ENCODE measurements at places on chromosomes 3 and 15.

DNA sequence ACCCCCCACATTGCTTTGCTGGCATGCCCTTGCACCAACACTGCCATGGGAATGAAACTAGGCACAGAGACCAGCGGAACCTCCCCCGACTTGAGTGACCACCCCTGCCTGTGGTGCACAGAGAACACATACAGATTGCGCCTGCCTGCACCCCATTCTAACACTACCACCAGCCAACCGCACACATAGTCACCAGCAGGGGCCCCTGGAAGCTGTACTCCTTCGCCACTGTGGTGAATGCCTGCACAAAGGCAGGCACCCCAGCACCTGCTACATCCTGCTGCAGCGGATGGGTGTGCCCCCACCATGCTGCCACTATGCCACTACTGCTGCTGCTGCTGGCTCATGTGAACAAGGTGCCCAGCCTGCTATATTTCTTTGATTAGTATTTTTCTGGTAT lies 27.4 kb upstream of the DNAAF4 start:
- DNase-seq: no peak

- DNase-seq: no peak
Observed at GRCh38 chr15:46855388-46855787, 861.9 kb upstream of the SEMA6D start.

DNA sequence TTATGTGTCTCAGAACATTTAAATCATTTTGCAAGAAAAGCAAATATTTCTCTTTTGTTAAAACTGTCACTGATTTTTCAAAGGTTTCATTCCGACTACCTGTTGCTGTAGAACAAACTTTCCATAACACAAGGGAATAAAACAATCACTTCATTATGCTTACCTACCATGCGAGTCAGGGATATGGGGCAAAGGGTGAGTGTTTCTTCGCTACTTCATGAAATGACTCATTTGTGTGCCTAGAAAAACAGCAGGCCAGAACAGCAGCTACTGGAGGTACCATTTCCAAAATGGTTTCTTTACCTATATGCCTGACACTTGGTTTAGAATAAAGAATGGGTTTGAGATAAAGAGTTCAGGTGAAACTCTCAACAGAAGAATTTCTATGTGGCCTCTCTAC lies 712.5 kb downstream of the PLOD2 start:
- no peak for DNase-seq

DNA sequence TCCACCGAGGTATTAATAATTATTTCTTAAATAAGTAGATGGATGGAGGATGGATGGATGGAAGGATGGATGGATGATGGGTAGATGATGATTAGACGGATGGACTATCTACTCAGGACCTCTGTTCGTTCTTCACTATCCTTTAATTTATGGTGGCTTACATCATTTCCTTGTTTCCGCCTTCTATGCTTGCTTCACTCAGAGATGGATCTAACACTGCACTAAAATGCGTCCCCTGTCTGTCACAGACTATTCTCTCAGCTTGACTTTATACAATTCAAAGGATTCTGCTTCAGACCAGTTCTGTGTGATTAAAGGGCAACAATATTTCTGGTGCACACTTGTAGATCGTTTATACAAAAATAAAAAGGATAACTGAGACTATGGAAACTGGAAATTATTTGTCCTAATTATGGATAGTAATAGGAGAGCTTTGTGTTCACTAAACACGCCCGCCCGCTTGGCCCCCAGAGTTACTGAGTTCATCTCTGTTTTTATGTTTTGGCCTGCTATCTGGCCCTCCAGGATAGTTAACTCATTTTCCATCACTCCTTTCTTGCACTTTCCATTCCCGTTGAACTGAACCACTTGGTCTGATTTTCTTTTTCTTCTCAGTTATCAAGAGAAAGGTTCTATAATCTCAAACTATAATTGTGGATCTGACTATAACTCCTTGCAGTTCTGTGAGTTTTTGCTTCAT lies 41.4 kb upstream of the CA12 start:
- DNase-seq: no peak

- DNase-seq: no peak
Observed at GRCh38 chr3:50574444-50574831, 5.1 kb downstream of the HEMK1 start.

- DNase-seq: no peak
Observed at GRCh38 chr3:9945358-9945757, 6.8 kb downstream of the PRRT3 start.

- no peak for DNase-seq
Observed at GRCh38 chr3:675846-676245, 417.0 kb upstream of the CNTN6 start.

DNA sequence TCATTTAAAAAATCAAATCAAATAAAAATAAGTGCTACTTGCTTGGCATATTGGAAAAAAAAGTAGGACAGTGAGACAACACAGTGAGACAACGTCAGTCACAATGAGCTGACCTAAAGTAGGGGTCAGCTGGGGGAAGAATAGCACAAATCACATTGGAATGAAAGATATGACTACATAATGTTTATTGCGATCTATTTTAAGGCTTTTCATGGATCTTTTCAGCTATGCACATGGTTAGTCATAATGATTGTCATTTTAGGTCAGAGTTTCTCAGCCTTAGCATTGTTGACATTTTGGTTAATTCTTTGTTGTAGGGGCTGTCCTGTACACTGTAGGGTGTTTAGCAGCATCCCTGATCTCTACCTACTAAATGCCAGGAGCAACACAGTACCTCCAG lies 44.5 kb downstream of the CMSS1 start:
- no peak for DNase-seq

DNA sequence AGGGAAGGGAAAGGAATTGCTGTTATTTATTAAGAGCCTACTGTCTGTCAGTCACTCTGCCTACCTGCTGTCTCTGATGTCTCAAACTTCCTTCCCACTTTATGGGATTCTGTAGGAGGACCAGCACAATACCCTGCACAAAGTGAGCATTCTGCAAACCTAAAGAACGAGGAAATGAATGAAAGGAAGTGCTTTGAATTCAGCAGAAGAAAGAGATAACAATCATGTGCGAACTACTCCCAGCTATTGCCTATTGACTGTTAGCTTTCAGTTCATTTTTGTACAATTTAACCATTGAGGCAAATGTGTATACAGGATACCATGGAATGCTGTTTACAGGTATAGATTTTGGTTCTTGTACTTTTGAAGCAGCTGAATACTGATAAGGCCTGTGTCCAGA lies 66.8 kb downstream of the CMSS1 start:
- DNase-seq: no peak

- DNase-seq: no peak
Observed at GRCh38 chr3:148075771-148076716, 621.7 kb upstream of the AGTR1 start.

DNA sequence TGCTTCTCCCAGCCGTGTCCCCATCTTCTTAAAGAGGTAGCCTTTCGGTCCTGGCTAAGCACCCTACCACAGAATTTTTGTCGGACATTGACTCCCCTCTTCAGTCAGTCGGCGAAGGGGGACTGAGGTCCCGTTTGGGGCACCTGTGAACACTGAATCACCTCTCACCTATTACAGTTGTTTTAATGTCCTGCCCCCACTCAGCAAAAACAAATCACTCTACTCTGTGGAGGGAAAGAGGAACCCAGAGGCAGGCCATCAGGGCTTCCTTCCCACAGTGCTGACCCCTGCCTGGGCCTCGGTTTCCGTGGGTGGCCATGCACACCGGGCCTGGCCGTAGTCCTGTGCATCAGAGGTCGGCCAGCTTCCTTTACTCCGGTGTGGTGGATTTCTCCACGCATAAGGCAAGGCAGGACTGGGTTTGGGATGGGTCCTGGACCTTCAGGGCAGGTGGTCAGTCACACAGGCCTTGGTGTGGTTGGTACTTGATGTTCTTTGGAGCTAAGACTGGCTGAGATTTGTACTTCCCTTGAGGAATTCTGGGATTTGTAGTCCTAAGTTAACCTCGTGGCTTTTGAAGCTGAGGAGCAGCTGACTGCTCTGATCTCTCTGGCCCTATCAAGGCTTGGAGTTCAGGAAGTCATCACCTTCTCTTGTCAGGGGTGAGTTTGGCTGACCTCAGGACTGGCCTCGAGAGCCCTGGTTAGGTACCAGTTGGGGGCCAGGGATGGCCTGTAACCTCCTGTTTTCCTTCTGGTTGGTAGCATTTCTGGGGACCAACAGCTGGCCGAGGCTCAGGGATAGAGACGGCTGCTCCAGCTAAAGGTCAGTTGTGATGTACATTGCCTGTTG lies 627 bp upstream of the FAM131A start:
- no peak for DNase-seq

Data from T-helper 9 cell (primary cell).